Esophagus squamous epithelium (tissue), 5 donors: ENCODE measurements at places on chromosomes 5 and 9.
A peak's percentile ranks its signal among the peaks of the same experiment; 100 is the strongest.

DNA sequence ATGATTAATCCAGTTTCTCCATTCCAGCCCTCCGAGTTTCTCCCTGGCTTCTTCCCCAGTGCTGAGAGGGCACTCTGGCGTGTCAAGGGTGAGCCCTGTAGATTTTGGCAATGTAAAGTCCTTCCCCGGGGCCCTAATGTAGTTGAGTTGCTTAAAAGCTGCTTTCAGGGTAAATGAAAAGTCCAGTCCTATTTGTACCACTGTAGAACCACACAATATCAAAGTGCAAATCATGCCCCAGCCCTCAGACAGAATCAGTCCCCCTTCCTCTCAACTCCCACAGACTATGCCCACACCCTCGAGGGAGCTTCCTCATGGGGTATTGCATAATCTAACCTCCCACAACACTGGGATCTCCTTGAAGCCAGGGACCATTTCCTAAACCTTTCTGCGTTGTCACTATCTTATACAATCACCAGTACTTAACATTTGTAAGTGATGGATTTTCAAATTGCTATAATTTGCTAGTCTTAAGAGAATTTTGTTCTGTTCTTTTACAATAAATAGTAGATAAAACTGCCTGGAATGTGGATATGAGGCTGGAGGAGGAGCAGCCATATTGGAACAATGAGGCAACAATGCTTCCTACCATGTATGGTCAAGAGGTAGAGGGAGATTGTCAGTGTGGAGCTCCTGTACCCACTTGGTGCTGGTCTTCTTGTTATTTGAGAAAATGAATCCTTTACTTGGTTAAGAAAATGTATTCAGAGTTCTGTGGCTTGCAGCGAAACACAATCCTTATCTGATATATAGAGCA lies 34.4 kb downstream of the ZNF366 start:
- no peak for DNase-seq

DNA sequence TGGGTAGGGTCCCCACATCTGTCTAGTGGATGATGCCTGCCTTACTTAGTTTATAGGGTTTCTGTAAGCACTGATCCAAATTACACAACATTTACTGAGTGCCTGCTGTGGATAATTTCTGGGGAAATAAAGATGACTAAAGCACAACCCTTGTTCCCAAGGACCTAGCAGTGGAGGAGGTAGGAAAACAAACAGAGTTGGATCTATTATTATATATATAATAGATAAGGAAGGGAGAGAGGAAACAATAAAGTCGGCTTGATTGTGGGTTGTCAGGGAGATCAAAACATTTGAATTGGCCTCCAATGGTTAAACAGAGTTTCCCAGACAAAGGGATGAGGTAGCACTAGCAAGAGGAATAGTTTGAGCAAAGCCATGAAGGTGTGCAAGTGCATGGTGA lies 14.0 kb downstream of the IL33 start:
- DNase-seq: no peak

DNA sequence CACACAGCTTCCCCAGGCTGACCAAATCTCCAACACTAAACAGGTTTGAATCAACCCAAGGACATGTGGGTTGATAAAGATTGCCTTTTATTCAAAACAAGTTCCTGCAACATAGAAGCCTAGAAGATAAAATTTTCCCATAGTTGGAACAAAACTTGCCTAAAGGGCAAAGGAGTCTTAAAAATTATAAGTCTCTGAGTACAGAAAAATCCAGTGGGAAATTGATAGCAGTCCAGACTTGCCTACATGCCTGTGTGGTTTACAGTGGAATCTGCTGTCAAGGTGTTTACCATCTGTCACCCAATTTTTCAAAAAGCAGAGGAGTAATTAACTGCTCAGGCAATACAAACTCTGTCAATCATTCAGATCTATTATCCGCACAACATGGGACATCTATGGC lies 168.2 kb downstream of the PPP2R2B start:
- DNase-seq: no peak

DNA sequence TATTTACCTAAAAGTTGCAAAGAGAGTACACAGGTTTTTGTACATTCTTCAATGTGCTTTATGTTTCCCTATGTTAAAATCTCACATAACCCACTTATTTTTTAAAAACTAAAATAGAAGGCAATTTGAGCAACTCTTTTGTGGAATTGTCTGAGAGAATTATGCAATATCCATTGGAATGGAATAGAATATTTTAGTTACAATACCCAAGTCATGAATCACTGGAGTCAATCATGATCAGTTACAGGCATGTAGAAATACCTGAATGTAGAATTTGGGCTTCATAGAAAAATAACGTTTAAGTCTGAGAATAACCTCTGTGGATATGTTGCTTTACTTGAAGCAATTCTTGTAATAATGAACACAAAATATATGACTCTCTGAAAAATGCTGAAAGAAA lies 143.3 kb downstream of the FGF10 start:
- no peak for DNase-seq

- no peak for DNase-seq
These were observed 8.3 kb upstream of the AFF4 start for GRCh38 chr5:132971483-132972435.

DNA sequence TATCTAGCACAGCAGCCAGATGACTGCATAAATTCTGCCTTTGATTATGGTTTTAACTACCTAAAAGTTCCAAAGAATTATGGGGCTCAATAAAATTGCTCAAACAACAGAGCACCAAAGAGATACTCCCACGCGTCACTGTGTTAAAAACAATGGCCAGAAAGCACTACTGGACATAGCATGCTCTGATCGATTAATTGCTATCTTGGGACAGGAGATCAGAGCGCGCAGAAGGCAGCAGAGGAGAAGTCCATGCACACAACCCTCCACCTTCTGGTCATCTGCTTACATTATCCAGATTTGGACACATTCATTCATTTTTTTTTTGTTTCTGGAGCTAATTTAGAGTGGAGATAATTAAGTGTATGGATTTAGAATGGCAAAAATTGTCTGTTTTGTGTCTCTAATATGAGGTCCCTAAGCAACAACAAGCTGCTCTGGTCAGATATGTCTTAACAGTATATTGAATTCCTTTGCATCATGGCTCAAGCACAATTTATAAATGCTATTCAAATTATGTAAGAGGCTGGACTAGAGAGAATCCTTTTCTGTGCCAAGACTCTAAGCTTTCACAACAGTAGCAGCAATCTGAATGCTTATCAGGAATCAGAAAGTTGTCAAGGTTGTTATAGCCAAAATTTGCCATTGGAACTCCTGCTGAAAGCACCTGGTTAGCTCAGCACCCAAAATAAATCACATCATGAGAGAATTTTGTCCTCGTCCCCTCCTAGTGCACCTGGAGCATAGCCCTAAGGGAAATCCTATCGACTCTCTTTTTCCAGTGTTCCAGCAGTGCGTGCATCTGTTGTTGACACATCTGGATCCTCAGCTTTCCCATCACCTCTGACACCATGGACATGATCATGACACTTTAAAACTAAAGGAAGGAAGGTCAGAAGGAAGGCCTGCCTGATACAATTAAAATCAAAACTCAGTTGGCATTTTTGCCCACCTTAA lies 98.6 kb upstream of the HMHB1 start:
- DNase-seq: no peak

- DNase-seq: no peak
These were observed 56.7 kb upstream of the NXNL2 start for GRCh38 chr9:88478246-88478645.

GRCh38 chr5:141958546-141959172 lies 657 bp upstream of the PCDH12 start:
- DNase-seq: no peak

GRCh38 chr5:163841-164240 lies 27.5 kb upstream of the LRRC14B start:
- no peak for DNase-seq

GRCh38 chr5:142132916-142133315 lies 24.3 kb downstream of the NDFIP1 start:
- no peak for DNase-seq

- DNase-seq: no peak
These were observed 171.7 kb downstream of the ATPSCKMT start for GRCh38 chr5:10077791-10078545.

GRCh38 chr5:129768735-129769134 lies 20.8 kb downstream of the MINAR2 start:
- DNase-seq: no peak

GRCh38 chr5:3428334-3428733 lies 167.3 kb upstream of the IRX1 start:
- no peak for DNase-seq

DNA sequence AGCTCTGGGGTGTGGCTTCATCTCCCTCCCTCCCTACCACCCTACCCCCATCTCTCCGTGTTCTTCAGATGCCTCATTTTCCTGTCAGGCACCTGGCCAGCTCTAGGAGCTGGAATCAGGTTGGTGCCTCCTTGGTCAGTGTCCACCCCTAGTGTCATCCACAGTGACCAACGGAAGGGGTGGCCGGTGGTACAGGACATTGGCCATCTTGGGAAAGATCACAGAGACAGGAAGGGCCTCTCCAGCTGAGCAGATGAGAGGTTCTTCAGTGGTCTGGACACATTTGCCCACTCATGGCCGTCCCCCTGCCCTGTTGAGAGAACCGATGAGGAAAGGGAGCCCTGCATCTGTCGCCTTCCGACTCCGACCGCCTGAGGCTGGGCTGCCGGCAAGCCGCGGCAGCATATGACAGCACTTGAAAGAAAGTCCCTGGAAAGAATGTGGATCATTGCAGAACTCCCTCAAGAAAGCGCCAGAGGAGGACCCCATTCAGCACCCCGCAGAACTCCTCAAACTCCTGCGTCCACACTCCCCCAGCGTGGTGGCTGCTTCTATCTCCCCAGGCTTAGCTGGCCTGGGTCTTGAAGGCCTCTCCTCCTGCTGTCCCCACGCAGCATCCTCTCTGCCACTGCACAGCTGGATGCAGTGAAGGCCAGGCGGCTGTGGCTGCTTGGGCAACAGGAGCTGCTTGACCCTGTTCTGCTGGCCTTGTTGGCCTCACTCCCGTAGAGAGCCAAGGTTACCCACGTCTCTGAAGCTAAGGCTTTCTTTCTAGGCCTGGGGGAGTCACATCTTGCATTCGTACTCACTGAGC lies 1.9 kb upstream of the CLPTM1L start:
- DNase-seq: no peak

GRCh38 chr5:139806726-139807646 lies 11.4 kb downstream of the PSD2 start:
- no peak for DNase-seq

GRCh38 chr9:16258191-16258590 lies 612.3 kb downstream of the BNC2 start:
- no peak for DNase-seq

DNA sequence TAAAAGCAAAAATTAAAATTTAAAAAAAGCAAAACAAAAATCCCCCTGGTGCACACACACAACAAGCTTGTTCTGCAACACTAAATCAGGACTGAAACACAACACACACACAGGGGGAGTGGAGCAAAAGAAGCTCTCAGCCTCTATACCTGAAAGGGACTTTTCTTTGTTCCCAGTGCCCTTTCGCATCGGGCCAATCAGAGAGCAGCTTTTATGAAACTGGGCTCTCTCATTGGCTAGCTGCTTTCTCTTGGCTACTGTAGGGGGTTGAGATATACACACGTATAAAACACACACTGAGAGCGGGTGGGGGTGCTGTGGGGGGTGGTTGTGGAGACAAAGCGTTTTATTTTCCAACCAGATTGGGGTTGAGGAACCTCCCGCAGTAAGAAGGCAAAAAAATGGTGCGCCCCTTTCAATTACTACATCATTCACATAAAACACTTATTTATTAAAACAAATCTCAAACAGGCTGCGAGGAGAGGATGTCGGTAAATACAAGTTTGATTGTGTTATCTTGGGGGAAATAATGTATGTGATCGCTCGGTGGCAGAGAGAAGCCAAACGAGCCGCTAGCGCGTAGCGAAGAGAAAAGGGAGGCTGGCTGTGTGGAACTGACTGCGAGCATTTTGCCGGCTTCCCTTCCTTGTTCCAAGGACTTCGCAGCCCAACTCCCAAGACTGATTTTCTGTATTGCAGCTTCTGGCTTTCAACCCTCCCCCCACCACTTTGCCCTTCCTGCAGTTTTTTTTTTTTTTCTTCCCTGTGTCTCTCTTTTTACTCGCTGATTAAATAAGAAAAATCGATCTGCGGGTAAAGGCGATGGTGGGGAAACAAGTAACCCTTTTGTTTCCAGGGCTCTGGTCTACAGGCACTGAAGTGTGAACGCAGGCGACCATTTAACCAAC lies 2.5 kb upstream of the ZNF608 start:
- DNase-seq: peak; percentile 31

- no peak for DNase-seq
These were observed 194.8 kb downstream of the AUH start for GRCh38 chr9:91166796-91167366.

- DNase-seq: no peak
These were observed 339.4 kb downstream of the PRELID2 start for GRCh38 chr5:145495741-145496140.

DNA sequence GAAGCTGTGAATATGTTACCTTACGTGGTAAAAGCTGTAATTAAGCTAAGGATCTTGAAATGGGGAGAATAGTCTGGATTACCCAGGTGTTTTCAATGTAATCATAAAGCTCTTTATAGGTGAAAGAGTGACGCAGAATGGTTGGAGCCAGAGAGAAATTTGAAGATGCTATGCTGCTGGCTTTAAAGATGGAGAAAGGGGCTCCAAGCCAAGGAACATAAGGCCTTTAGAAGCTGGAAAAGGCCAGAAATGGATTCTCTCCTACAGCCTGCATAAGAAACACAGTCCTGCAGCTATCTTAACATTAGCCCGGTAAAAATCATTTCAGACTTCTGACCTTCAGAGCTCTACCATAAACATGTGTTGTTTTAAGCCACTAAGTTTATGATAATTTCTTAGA lies 243.3 kb upstream of the VLDLR start:
- DNase-seq: no peak

- DNase-seq: no peak
These were observed 15.8 kb downstream of the ZFAND5 start for GRCh38 chr9:72349240-72349639.

- DNase-seq: no peak
These were observed 319.9 kb downstream of the RAB3C start for GRCh38 chr5:58902765-58903164.

DNA sequence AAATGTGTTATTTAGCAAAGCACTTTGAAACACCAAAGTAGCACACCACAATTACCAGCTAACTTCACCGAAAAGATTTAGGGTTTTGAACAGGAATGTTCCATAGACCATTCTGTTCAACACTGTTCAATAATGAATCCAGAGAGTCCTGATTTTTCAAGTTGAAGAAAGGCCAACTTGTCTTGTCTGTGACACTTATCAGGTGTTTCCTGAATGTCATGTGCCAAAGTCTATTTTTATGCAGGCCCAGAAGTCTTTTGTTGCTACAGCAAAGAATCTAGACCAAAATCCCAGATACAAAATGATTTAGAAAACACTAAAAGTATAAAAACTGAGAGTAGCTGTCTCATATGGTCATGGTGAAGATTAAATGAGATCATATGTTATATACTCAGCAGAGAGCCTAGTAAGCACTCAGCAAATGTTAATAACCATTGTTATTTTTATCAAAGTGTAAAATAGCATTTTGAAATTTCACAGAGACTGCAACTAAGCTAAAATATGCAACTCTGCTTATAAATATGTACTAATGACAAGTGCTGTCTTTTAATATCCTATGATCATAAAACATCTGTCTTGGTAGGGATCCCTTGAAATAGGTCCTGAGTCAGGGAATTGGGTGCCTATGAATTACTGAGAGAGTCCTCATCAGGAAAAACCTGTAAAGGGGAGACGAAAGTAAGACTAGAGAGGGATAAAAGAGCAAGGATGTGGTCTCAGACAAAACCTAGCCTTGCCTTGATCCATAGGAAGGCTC lies 122.4 kb upstream of the SLC12A2 start:
- no peak for DNase-seq
